ENCODE measurements at places on chromosomes 7 and 10. TPM values are rescaled to one million over a fixed set of nuclear protein-coding genes. Genes with fewer than 3 reads are reported as not detected.

CYP2C19 gene
- not detected for total RNA-seq

ARMH3 gene
- 17.6 TPM for total RNA-seq

NKX2-3 gene
- total RNA-seq: not detected

DEPP1 gene
- 0.84 TPM for total RNA-seq

DLX6 gene
- total RNA-seq: not detected

GRM8 gene
- not detected for total RNA-seq

PRKCQ gene
- 0.52 TPM for total RNA-seq
